ENCODE measurements at places on chromosomes 1 and 21.

DNA sequence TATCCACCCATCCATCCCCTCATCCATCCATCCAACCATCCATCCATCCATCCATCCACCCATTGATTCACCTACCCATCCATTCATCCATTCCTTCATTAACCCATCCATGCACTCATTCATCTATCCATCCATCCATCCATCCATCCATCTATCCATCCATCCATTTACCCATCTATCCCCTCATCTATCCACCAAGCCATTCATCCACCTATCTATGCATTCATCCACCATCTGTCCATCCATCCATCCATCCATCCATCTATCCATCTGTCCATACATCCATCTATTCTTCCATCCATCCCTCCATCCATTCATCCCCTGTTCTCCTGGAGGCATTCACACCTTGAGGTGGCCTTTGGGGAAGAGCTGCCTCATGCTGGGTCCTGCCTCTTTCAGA, 107.0 kb downstream of the PRDM16 start:
- DNase-seq, result no peak

DNA sequence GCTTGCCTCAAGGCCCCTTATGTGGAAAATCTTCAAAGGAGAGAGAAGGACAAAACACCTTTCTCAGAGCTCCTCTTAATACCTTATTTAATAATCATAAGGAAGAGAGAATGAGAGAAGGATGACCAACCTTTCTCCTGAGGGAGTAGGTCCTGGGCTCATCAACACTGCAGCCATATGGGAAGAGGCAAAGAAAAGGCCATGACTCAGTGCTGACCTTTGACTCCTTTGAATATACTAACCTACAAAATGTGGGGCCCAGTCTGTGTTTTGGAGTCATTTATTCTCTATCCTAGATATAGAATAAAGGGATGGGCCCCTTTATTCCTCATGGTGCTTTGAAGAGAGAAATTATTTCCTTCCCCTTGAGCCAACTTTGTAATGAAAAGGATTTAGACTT, 38.3 kb downstream of the CAMSAP2 start:
- no peak for DNase-seq

DNA sequence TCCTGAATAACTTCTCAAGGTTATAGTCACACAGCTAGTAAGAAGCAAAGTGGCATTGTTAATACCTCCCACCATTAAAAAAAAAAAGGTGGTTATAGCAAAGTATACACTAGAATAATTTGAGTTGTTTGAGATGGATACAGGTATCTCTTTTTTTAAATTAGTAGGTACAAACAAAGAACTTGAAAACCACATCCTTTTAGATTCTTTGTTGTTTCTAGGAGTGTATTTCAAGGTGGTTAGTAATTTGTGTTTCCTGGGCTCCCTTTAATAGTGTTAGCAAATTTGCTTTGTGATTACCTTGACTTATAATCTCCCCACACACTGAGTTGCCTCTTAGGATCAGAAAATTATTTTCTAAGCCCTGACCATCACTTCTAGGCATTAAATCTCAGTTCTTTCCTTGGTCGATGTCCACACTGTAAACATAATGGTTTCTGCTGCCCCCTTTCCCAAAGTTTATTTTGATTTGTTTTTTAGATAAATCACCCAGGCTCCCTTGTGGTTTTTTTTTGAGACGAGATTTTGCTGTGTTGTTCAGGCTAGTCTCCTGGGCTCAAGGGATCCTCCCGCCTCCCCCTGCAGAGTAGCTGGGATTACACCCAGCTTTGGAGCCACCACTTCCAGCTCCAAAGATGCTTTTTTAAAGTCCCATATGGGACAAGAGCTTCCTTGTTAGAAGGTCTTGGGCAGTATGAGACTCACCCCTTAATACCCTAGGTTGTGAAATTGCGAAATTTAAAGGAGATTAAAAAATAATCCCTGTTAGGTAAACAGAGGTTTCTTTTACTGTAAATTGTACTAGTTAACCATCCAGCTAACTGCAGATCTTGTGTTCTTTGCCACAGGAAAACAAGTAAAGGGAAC, 6.2 kb downstream of the AKIRIN1 start:
- DNase-seq, result no peak

- no peak for DNase-seq
These were observed 103.4 kb upstream of the TIAM1 start for GRCh38 chr21:31447505-31447904.

- DNase-seq, result no peak
These were observed 12.8 kb downstream of the HEYL start for GRCh38 chr1:39626646-39627045.

- no peak for DNase-seq
These were observed 735.4 kb downstream of the PTPRU start for GRCh38 chr1:29971703-29972102.

- DNase-seq, result no peak
These were observed 34.5 kb downstream of the EPS15 start for GRCh38 chr1:51484591-51484990.

DNA sequence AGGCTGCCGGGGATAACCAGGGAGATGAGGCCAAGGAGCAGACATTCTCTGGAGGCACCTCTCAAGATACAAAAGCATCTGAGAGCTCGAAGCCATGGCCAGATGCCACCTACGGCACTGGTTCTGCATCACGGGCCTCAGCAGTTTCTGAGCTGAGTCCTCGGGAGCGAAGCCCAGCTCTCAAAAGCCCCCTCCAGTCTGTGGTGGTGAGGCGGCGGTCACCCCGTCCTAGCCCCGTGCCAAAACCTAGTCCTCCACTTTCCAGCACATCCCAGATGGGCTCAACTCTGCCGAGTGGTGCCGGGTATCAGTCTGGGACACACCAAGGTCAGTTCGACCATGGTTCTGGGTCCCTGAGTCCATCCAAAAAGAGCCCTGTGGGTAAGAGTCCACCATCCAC, 19.4 kb upstream of the SH3D21 start:
- DNase-seq, result no peak

DNA sequence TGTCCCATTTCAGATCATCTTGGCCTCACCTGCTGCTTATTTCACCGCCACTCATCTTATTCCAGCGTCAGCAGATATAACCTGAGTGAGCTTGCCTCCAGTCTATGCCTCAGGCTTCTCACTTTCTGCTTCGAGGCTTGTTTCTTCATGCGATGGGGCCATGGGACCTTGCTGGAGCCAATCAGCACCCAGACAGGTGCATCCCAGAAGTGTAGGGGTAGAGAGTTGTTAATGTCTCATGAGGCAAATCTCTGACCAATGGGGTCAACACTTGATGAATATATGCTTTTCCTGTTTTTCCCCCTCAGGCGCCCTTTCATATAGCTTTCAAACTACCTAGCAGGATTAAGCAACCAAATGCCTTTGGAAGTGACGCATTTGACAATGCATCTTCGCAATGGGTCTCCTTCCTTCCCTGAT, 935 bp upstream of the YIPF1 start:
- DNase-seq, result no peak

DNA sequence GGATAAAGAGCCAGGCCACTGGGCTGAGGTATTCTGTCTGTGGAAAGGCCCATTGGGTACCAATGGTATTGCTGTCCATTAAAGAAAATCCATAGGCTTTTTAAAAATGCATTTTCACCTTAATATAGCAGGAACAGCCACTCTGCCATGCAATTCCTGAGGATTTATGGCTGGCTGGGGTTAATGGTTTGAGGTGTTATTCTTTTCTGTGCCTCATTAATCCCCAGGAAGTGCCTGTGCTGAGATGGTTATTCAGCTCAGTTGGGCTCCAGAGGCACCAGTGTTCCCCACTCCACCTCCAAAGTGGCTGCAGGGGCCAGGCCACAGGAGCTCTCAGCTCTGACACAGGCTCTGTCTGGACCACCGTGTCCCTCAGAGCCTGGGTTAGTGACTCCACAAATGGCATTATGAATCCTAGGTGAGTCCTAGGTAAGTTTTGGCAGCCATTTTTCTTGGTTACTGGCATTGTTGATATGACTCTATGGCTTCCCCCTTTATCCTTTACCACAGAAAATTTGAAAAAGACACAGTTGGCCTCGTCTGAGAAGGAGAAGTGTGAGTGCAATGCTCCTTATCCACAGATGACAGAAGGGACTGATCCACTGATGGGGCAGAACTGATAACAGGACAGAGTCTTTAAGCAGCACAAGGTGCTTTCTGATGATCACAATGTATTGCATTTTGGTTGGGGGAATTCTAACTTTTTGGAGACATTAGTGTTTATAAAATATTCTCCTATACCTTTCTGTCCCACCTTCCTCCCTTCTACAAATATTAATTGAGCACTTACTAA, 2.2 kb upstream of the PAPPA2 start:
- no peak for DNase-seq

GRCh38 chr1:166165661-166166328, 1.0 kb downstream of the FAM78B start:
- DNase-seq, result no peak

DNA sequence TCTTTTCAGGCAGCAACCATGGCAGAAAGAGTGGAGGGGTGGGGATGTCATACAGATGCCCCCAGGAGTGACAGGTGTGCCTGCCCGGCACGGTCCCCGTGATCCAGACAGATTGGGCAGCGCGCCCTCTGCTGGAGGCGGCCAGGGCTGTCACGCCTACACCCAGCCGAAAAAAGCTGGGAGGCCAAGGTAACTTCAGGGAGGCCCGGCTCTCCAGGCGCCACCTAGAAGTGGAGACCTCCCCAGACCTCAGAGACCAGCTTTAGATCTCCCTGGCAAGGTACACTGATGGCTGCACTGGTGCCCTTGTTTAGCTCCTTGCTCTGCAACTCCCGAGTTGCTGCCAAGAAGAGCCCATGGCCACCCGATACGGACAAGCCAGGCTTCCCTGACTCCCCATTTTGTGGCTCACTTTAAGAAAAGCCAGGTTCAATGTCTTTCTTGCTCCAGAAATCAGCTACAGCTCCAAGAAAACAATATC, 6.6 kb downstream of the GOLT1A start:
- DNase-seq, result peak; percentile 47

GRCh38 chr1:44598167-44598566, 76.1 kb downstream of the TMEM53 start:
- no peak for DNase-seq

DNA sequence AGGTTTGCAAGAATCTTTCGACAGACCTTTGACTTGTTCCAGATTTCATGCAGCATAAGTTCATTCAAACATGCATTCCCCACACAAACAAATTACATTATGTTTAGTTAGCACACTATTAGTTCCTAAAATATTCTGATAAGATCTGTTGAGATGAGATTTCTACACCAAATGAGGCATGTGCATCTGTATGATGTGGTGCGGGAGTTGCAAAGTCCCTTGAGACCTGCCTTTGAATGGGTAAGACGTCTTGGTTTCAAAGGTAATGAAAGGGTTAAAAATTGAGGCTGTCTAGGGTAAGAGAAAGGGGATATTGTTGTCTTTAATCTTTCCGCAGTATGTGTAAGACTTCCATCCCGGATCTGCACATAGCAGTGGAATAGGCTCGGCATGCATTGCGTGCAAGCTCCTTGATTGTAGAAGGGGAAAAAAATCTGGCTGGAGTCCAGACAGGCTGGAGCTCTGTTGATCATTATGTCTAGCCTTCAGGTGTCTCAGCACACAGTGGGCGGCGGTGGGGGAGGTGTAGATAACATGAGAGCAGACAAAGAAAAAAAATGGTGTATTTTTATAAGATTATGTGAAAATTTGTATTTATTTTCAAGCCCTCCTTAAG, 296.6 kb downstream of the PTPRC start:
- DNase-seq, result peak; percentile 99

DNA sequence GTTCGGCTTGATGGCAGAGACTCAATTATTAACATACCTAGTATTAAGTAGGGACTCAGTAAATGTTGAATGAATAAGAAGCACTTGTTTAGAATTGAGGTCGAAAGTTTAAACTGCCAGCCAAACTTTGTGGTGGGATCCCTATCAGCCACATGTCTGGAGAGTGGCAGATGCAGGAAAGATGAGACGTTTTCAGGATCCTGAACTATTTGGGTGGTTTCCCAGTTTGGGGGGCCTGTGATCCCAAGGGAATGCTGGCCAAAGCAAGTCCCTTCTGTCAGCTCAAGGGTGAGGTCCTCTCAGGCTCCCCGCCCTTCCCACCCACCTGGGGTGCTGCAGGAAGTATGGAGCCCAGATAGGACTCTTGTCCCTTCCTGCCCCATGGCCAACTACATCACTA, 38.6 kb downstream of the KCNC4 start:
- DNase-seq, result no peak

GRCh38 chr1:210750468-210750867, 383.5 kb downstream of the KCNH1 start:
- DNase-seq, result no peak

DNA sequence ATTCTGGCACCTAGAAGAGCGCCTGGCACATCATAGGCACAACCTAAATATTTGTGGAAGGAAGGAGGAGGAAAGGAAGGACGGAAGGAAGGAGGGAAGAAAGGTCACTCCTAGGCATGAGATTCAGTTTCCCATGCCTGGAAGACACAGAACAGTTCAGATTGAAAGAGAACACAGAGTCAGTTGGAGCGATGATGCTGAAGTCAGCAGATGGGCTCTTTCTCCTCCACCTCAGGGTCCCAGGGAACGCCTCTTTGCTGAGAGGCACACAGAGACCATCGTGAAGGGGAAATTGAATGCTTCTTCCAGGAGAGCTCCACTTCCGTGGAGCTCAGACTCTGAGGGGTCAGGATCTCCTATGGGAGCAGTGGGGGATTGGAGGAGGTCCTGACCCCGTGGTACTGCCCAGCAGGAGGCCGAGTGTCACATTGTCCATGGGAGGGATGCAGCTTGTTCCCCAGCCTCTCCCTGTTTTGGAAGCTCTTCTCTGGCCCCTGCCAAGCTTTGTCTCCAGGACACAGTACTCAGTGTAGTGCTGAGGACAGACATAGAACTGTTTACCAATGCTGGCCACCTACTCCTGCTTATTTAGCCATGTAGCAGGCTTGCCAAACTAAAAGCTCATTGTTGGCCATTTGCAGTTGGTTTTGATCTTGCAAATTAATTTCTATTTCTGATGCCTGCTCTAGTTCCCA, 2.4 kb downstream of the MYBPHL start:
- no peak for DNase-seq

DNA sequence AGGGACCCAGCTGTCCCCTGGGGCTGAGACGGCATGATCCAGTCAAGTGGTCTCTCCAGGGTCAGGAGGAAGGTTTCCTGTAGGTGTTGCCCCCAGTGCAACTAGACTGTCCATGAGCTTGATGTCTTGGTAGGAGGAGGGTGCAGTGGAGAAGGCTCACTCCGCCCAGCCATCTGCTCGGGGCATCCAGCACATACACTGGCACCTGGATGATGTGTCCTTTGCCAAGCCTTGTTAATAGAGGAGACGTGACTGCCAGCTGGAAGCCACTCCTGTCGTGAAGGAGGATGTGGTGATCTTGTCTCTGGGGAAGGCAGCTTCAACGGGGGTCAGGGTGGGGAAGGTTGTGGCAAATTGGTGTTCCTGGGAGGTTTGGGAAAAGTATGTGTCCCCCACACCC, 6.2 kb downstream of the DISP3 start:
- DNase-seq, result no peak

DNA sequence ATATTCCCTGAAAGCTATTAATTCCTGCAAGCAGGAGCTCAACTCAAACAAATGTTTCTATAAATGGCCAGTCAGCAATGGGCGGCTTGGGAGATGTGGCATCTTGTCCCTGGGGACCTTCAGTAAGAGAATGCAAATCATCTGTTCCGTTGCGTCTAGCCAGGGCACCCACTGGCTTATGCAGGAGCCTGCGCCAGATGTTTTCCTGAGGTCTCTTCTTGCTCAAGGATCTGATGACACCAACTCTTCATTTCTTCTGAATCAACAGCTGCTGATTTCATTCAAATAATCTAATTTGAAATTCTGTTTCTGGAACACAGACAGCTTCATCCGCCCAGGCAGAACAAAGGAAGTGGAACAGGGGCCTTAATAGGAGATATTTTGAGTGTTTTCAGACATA, 70.0 kb upstream of the AJAP1 start:
- no peak for DNase-seq

Measured in NCI-H2081 (cell line).